ENCODE measurements at places on chromosomes 1 and 21.

- peak; percentile 84 for DNase-seq
These were observed 14.0 kb upstream of the SYNC start for GRCh38 chr1:32716312-32717148.

- DNase-seq = no peak
These were observed 3.7 kb upstream of the UCK2 start for GRCh38 chr1:165823552-165824268.

- DNase-seq = no peak
These were observed 346.6 kb downstream of the RPS6KC1 start for GRCh38 chr1:213397638-213398037.

GRCh38 chr21:16072737-16073136 is 343.0 kb downstream of the USP25 start:
- no peak for DNase-seq

GRCh38 chr1:112527266-112528010 is 18.7 kb downstream of the WNT2B start:
- DNase-seq = no peak

- no peak for DNase-seq
These were observed 49.3 kb downstream of the ADAMTS1 start for GRCh38 chr21:26795866-26796329.

GRCh38 chr1:169044296-169044695 is 62.2 kb upstream of the ATP1B1 start:
- no peak for DNase-seq

DNA sequence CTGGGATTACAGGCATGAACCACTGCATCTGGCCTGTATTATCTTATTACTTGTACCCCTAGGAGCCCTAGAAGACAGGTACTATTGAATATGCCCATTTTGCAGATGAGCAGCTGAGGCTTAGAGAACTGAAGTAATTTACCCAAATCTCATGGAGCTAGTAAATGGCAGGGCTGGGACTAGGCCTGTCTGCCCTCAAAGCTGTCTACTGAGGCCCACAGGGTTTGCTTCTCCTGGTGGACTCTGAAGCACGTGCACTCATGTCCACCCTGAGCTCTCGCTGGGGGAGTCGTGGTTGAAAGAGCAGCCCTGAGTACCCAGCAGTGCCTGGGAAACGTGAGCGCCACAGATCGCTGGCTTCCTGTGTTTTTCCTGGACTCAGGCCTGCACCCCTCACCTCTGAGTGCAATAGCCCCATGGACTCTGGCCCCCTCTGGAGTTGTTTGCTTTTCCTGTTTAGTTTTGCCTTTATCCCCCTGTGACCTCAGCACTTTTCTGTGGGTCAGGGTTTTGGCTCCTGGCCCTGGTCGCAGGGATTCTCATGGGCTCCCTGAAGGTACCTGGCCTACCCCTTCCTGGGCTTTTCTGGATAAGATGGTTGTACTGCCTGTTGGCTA is 52.4 kb downstream of the ARHGEF10L start:
- peak; percentile 66 for DNase-seq

DNA sequence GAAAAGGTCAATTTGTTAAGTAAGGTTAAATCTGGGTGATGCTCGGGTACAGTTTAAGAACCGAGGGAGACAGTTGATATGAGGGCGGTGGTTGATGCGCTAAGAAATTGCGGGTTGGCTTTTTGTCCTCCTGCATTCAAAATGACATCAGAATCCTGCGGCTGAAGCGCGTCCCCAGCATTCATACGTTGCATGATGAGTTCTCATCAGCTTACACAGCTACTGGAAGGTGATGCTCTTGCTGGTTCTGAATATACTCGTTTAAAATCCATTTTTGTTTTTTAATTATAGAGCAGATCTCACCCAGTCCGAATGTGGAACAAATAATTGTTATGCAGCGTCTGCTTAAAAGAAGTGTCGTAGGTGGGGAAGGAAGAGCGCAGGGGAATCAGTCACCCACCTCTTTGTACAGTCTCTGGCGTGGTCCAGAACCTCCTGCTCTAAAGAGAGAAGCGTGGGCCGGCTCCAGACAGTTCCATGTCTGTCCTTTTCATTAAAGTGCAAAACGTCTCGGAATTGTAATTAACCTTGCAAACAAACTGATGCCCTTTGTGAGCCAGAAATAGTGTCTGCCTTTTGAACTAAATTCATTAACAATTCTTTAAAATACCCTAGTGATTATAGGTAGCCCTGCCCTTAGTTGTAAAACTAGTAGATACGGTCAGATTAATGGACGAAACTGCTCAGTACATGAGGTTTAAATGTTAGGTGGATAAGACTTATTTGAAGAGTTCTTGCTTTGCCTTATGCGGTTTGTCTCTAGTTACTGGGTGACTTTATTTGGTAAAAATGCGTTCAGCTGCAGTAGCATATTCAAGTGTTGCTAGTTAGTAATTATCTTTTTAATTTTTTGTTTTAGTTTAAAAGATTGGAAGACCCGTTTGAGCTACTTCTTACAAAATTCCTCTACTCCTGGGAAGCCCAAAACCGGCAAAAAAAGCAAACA is 741 bp downstream of the RGS2 start:
- no peak for DNase-seq

DNA sequence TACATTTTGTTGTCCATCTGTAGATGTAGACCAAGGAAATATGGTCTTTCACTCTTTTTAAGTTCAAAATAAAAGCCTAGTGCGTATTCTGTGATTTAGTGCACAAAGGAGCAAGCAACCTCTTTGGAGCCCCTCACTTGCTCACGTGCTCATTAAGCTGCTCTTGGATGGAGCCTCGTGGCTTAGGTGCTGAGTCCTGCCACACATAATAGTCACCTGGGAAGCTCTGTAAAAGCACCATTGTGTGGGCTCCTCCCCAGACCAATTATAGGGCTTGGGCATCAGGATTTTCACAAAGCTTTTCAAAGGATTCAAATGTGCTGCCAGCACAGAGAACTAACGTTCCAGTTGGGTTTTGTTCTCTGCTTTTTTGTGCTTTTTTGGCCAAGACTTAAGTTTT is 85.0 kb downstream of the PCP4 start:
- no peak for DNase-seq

GRCh38 chr1:85440612-85441011 is 24.3 kb downstream of the DDAH1 start:
- no peak for DNase-seq

DNA sequence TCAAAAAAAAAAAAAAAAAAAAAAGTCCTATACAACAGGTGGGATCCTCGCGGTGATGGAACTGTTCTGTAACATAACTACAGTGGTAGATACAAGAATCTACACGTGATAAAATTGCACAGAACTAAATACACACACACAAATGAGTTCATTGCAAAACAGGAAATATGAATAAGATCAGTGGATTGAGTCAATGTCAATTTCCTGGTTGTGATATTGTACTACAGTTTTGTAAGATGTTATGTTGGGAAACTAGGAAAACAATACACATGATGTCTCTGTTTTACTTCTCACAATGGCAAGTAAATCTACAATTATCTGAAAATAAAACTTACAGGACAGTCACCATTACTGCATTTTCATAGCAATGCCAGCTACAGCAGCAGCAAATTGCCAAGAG is 59.8 kb downstream of the ITGB3BP start:
- DNase-seq = no peak

DNA sequence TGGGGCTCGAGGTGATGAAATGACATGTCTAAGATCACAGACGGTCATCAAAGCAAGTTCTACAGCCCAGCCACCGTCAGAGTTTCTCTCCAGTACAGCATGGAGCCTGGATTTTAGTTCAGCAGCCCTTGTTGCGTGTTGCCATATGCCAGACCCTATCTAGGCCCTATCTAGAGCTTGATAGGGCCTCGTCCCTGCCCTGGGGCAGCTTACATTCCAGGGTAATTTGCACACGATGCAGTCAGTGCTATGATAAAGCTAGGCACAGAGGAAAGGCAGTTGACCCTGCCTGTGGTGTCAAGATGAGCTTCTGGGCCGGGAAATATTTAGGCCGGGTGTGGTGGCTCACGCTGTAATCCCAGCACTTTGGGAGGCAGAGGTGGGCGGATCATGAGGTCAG is 18.9 kb downstream of the ETV3L start:
- no peak for DNase-seq

GRCh38 chr1:224067621-224068457 is 46.1 kb upstream of the FBXO28 start:
- DNase-seq = no peak

Measured in liver (tissue), 10 donors.